ENCODE measurements at places on chromosomes 2 and 18. TPM values are rescaled to one million over a fixed set of nuclear protein-coding genes. Genes with fewer than 3 reads are reported as not detected.

- DNase-seq, result no peak
Measured at GRCh38 chr2:241813644-241814392, 4.8 kb downstream of the NEU4 start.

GRCh38 chr2:140063356-140063755 is 1283.2 kb upstream of the NXPH2 start:
- no peak for DNase-seq

The B3GNT7 gene
- total RNA-seq, result 244 TPM

GRCh38 chr2:118122594-118123281 is 34.5 kb downstream of the INSIG2 start:
- no peak for DNase-seq

DNA sequence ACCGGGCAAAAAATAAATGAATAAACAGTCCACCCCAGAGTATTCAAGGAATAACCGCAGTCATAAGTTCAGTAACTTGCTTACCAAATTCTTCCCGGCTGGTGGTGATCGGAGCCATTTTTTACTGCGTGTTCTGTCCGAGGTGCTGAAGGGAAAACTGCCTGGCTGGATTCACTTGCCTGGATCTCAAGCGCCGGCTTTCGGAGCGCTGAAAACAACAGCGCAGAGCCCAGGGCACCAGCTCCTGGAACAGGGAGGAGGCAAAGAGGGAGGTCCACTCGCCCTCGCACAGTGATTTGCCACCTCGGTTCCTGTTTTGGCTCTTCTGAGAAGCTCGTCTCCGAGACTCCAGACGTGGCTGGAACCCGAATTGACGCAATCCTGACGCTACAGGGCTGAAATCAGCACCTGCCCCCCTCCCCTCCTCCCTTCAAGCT is at the start of gene SYT4:
SYT4 (minus strand) TSS at position 327 of the 437 bp plus-strand sequence; CDS start at position 118, 209 bp downstream.
- no peak for DNase-seq

- DNase-seq, result no peak
Measured at GRCh38 chr18:56910967-56911366, 235.9 kb upstream of the BOD1L2 start.

DNA sequence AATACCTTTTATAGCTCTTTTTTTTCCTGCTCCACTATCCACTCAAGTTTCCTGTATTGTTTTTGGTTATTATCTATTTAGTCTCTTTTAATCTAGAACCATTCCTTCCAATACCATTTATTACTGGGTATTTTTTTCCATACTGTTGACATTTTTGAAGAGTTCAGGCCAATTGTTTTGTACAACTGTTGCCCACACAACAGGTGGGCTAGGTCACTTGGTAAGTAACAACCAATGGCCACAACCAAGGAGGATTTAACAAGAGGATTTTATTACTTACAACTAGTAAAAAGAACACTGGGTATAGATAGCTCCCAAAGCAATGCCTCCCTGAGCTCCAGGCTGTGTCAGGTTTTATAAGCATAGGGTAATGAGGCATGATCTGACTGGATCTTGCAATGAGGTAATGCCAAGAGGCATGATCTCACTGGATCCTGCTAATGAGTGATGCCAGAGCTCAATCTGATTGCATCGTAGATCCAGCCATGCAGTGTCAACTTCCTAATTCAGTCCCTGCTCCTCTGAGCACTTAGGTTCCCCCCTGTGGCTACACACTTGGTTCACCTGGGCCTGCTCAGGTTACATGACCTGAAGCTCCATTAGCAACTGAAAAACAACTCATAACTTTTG is 7.1 kb upstream of the CEP68 start:
- DNase-seq, result no peak

The IL36B gene
- total RNA-seq, result not detected

The PRSS56 gene
- not detected for total RNA-seq

The MOCOS gene
- 10.0 TPM for total RNA-seq

The TUBB8B gene
- not detected for total RNA-seq

- DNase-seq, result no peak
Measured at GRCh38 chr18:41828137-41828536, 126.9 kb upstream of the PIK3C3 start.

The KIF1A gene
- total RNA-seq, result 1.9 TPM

- DNase-seq, result no peak
Measured at GRCh38 chr18:21386523-21387240, 144.7 kb downstream of the GREB1L start.

DNA sequence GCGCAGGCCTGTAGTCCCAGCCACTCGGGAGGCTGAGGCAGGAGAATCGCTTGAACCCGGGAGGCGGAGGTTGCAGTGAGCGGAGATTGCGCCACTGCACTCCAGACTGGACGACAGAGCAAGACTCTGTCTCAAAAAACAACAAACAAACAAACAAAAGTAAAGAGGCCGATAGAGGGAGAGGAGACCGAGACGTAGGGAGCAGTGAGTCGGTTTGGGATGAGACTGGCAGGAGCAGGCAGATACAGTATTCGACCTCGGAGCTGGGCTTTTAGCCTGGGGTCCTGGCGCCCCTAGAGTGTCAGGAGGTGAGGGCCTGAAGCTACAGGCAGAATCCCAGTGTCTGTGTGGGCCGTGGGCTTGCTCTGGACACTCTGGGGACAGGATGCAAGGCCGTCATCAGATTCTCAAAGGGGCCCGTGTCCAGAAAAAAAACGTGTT is 51.2 kb downstream of the SLC4A1AP start:
- no peak for DNase-seq

The NR4A2 gene
- 2.6 TPM for total RNA-seq

GRCh38 chr2:47984041-47984440 is 77.7 kb upstream of the FBXO11 start:
- no peak for DNase-seq

GRCh38 chr18:50203801-50204604 is 9.1 kb upstream of the MYO5B start:
- DNase-seq, result peak; percentile 72

GRCh38 chr2:136894007-136894634 is 128.8 kb downstream of the THSD7B start:
- DNase-seq, result no peak

- no peak for DNase-seq
Measured at GRCh38 chr2:186379052-186379451, 107.0 kb upstream of the ZC3H15 start.

The SLC9A2 gene
- total RNA-seq, result 76.2 TPM

DNA sequence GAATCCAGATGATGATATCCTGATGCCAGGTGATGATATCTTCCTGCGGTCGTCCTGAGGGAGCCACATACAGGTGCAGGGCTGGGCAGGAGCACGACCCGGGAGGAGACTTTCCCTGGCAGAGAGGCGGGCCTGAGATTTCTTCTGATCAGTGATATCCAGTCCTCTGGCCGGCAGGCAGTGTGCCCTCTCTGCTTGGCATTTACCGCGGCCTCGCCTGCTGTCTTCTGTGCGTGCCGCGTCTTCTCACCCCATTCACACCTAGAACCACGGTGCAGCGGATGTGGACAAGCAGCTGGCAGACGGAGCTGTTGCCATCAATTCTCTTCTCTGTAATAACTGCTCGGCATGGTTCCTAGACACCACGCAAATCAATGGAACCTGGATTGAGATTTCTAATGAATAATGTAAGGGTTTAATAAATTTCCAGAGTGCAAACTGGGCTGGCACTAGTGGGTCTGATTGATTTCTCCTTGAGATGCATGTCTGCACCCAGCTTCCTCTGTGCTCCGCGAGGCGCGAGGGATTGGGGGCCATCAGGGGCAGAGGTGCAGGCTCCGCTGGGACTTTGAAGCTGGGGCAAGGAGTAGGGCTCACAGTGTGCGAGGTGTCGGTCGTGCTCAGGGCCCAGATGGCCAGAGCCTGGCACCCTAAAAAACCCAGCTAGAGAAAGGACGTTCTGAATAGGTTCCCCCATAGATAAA is 208.9 kb upstream of the HDAC4 start:
- DNase-seq, result peak; percentile 10

GRCh38 chr18:52183107-52183506 is 156.9 kb upstream of the DCC start:
- DNase-seq, result no peak

DNA sequence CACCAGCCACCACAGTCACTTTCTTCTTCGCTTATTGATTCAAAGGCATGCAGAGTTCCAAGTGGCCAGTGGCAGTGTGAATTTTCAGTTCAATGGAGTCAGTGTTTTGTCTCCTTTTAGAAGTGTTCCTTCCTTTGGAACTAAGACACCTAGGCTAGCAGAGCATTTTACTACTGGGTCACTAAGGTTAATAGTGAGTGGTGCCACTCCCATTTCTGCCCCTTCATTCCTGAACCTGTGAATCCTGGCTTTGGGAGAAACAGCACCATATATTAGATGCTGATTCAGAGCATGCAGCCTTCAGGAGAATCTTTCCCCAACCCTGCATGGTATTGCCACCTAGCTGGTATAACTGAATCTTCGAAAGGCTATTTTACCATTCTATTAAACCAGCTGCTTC is 312.7 kb downstream of the HRH4 start:
- DNase-seq, result no peak

DNA sequence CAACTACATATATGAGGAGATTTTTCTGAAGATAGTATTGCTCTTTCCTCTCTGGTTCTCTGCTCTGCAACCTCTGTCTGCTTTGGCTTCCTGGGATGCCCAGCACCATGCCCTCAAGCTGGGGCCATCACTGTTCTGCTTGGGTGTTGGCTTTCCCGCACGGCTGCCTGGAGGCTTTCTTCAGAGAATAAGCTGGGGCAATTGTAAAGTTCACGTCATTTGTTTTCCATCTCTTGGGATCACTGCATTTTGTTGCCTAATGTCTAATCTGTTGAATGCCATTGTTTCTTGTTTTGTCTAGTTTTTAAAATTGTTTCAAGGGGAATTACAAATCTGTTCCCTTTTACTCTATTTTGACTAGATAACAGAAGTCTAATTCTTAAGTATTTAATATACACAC is 437.3 kb upstream of the NRP2 start:
- no peak for DNase-seq

GRCh38 chr2:223625652-223626051 is 23.5 kb upstream of the SCG2 start:
- no peak for DNase-seq

GRCh38 chr2:171044416-171044815 is 115.4 kb downstream of the GORASP2 start:
- DNase-seq, result no peak

DNA sequence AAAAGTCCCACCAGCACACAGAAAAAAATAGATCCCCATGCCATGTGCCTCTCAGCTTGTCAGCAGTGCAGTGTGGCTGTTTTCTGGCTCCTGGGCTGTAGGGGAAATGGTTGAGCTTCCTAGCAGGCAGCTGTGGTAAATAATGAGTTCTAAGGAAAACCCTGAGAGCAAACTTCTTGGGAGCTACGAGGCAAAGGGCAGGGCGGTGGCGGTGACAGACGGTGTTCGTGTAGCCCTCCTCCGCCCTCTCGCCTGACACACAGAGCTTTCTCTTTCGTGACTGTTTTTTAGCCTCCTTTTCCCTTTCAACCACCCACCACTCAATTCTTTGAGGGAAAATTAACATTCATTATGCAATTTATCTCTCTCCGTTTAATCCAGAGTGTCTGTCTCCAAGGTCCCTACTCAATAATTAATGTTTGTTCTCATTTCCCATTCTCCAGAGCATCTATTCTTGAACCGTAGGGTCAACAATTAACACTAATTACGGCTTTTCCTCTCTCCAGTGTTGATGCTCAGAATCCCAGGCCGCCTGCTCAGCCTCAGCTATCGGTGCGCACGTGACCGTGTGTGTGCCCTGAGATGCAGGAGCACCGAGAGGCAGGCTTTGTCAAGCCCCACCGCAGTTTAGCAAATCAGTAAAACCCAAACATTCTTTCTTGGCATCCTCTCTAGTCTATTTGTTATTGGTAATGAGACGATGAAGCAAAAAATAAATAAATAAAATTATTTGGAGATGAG is 50.1 kb downstream of the KIAA2012 start:
- DNase-seq, result no peak

DNA sequence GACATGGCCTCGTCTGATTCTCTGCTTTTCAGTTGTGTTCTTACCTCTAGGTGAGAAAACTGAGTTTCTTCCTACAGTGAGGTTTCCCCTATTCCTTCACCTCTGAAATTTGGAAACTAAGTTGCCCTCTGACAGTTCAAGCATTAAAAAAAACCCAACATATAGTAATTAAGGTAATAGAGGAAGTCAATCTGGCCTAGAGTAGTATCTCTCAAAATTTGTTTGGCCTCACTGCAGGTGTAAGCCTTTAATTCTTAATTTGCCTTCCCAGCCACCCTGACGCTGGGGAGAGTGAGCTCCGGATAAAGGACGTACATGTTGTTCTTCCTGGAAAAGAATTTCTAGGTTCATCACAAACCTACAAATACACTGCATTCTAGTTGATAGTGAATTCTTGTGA is 1.4 kb downstream of the CAD start:
- no peak for DNase-seq

DNA sequence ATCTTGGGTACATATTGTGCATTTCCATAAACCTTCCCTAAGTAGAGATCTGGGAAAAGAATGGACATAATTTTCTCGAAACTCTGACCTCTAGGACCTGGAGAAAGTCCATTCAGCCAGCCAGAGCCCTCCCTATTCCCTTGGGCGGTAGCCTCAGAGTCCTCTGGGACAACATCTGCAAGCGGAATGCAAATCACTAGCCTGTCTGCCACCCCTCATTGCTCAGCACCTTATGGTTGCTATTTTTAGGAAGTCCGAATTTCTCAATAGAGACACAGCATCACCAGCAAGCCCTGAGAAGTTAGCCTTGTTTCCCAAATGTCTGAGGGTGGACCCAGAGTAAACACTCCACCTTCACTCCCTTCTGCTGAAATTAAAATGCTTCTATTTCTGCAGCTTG is 17.6 kb upstream of the CD28 start:
- no peak for DNase-seq

- DNase-seq, result no peak
Measured at GRCh38 chr2:39867268-39867667, 88.2 kb upstream of the THUMPD2 start.

DNA sequence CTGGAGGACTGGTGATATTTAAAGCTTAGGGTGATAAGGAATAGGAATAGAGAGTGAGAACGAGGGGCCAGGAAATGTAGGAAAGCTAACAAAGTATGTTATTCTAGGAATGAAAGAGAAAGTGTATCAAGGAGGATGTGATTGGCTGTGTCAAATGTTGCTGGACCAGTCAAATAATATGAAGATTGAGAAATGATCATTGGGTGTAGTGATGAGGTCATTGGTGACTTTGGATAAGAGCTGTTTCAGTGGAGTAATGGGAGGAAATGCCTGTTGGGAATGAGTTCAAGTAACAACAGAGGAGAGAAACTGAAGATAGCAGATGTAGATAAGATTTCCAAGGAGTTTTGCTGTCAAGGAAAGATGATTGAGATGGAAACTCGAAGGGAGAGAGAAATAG is 74.4 kb downstream of the UBE2E3 start:
- no peak for DNase-seq

All from colonic mucosa (tissue), 4 donors.